ENCODE measurements at places on chromosomes 1 and 21.

GRCh38 chr1:73862355-73862754, 335.6 kb downstream of the LRRIQ3 start:
- no peak for DNase-seq

GRCh38 chr1:5448486-5448885, 543.7 kb downstream of the NPHP4 start:
- DNase-seq: no peak

DNA sequence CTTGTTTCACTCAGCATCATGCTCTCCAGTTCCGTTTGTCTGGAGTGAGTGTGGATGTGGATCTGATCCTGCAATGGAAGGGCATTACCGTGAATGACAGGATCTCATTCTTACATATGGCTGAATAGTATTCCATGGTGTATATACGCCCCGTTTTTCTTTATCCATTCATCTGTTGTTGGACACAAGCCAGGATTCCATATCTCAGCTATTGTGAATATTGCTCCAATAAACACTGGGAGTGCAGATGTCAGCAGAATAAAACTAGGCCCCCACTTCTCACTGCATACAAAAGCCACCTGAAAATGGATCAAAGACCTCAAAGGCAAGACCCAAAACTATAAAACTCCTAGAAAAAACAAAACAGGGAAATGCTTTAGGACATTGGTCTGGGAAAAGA, 120.3 kb upstream of the TMPRSS2 start:
- DNase-seq: no peak

DNA sequence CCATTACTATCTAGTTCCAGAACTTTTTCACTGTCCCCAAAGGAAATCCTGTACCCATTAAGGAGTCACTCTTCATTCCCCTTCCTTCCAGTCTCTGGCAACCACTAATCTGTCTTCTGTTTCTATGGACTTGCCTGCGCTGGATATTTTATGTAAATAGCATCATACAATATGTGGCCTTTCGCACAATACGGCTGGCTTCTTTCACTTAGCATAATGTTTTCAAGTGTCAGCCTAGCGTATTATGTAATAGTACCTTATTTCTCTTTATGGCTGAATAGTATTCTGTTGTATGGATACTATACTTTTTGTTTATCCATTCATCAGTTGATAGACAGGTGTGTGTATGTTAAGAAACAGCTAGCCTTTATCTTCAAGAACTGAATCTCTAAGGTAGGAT, 14.3 kb downstream of the ATF3 start:
- no peak for DNase-seq

DNA sequence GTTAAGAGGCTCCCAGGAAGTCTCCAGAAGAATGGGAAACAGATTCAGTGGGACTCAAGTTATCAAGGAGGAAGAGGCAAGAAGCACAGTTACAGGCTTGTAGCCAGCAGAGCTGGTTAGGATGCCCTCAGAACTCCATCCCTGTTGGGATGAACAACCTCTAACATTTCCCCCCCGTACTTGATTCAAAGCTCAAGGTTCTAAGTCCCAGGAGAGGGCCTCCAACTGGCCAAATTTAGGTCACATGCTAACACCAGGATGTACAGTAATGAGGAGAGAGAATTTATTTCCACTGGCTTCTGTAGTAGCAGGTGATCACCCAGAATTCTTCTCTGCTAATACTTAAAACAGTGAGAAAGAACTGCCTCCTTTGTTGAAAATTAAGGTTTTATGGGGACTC, 22.3 kb upstream of the HSPA13 start:
- DNase-seq: no peak

- DNase-seq: no peak
Observed at GRCh38 chr1:180231506-180231921, 1.4 kb downstream of the LHX4 start.
